Activated CD8-positive, alpha-beta memory T cell treated with anti-CD3 and anti-CD28 coated beads for 1 hour (primary cell): ENCODE measurements at places on chromosomes 7 and 10.

- DNase-seq, result no peak
Measured at GRCh38 chr7:148828965-148829364, 55.1 kb downstream of the EZH2 start.

DNA sequence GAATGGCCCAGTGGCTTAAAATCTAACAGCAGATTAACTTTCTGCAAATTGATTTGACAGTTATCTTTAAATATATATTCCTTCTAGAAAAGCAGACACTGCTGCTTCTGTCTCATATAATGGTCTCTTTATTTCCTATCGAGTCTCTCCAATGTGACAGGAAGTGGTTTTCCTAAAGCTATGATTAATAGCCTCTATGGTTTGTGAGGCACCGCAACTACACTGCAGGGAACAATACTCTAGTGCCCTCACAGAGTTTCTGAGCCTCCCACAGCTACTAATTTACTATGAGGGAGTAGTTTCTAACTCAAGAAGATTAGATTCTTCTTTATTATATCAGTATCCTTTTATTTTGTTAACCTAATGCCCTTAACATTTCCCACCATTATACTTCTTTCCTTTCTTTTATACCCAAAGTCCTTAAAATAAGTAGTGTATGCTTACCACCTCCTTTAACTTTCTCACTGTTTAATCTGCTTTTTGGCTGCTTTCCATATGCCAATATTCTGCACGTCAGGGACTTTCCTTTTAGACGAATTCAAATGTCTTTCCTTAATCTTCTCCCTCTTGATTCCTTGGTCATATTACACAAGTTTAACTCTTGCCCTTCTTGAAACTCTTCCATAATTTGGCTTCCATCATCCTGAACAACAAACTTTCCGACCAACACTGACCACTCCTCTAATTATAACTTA is 23.8 kb upstream of the AHR start:
- no peak for DNase-seq

DNA sequence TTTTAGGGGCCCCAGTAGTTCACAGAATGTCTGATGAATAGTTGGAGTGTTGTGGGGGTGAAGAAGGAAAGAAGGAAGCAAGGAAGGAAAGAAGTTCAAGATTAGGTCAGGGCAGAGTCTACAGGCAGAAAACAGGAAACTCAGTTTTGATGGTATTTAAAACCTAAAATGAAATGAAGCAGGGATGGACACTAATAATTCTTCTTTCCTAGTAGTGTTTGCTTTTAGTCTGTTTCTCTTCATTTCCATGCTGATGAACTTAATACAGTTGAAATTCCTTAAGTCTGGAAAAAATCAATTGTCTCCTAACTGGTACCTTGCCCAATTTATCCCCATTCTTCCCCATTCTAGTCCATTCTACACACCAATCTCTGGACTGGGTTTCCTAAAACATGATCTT is 59.0 kb upstream of the GSAP start:
- no peak for DNase-seq

DNA sequence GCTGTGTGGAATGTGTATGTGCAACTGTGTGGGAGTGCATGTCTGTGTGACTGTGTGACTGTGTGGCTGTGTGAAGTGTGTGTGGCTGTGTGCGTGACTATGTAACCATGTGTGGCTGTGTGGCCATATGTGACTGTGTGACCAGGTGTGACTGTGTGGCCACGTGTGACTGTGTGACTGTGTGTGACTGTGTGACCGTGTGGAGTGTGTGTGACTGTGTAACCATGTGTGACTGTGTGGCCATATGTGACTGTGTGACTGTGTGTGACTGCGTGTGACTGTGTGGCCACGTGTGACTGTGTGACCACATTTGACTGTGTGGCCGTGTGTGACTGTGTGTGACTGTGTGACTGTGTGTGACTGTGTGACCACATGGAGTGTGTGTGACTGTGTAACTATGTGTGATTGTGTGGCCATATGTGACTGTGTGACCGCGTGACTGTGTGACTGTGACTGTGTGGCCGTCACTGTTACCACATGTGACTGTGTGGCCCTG is 502.9 kb downstream of the DNAJB6 start:
- DNase-seq, result no peak

DNA sequence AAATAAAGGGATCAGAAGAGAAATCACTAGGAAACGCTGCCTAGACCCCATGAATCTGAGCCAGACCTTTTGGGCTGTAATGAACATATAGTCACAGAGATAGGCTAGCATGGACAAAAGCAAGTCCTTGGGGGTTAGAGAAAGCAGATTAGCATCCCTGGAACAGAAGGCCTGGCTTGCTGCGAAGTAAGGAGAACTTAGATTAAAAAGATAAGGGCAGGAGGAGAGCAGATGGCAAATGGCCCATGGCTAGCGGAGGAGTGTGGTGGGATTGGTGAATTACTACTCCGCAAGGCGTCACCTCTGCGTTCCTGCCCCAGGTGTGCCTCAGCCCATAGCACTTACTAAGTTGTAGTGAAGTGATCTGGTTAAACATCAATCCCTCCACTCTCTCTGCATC is 92.3 kb upstream of the ZNF438 start:
- no peak for DNase-seq

GRCh38 chr10:80497187-80498077 is 40.3 kb upstream of the SH2D4B start:
- no peak for DNase-seq

DNA sequence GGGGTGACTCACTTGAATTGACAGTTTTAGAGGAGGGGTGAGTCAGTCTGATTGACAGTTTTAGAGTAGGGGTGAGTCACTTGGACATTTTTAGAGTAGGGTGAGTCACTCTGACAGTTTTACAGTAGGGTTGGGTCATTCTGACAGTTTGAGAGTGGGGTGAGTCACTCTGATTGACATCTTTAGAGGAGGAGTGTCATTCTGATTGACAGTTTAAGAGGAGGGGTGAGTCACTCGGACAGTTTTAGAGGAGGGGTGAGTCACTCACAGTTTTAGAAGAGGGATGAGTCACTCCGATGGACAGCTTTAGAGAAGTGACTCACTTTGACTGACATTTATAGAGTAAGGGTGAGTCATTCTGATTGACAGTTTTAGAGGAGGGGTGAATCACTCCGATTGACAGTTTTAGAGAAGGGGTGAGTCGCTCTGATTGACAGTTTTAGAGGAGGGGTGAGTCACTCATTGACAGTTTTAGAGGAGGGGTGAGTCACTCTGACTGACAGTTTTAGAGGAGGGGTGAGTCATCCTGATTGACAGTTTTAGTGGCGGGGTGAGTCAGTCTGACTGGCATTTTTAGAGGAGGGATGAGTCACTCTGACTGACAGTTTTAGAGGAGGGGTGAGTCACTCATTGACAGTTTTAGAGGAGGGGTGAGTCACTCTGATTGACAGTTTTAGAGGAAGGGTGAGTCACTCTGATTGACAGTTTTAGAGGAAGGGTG is 595.9 kb downstream of the DNAJB6 start:
- no peak for DNase-seq

DNA sequence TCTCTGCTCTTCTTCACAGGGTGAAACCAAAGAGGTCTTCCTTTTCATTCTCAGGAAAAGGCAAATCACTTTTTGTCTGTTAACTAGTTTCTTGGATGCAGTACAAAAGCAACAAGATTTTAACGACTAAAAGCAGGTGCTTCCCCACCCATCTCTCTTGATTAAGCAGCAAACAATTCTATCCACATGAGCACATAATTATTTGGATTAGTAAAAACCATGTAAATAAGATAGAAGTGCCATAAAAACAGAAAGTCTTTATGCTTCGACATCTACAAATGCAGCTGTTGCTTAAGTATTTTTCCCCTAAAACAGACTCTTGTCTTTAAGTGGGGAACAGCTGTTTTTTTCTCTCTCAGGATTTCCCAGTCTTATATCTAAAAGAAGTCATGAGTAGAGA is 37.4 kb downstream of the USP54 start:
- DNase-seq, result no peak

DNA sequence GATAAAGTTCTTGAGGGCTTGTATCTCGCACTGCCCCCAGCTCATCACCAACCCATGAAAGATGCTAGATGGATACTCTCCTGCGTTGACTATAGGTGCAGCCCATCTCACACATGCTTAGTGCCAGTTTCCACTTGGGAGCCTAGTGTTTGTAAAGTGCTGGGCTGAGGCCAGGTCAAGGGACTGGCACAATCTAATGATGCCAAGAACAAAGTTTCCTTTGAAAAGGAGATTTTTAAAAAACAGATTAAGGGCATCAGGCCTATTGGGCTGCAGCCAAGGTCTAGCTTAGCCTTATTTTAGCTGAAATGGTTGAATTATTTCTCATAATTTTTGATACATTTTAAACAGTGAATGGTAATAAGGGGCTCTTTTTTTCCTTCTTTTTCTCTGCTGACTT is 259.0 kb downstream of the ADRA2A start:
- no peak for DNase-seq

- DNase-seq, result peak; percentile 25
Measured at GRCh38 chr10:11403116-11403515, 208.3 kb downstream of the USP6NL start.
